NCI-H774 (cell line): ENCODE measurements at places on chromosomes 2 and 18.

DNA sequence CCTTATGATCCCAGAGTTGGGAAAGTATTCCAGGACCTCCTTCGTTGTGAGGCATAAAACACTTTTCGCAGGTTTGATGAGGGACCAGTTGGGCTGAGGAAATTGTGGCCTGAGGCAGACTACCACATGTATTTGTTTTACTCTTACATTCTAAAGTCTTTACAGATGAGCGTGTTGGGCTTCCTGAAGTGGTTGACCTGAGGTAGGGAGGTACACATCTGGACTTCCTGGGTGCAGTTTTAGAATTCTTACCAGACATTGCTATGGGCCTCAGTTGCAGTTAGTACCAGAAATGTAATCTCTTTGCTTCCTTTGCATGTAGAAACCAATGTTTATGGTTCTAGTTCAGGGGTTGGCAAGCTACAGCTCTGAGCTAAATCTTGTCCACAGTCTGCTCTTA is 48.7 kb downstream of the COA5 start:
- DNase-seq, result no peak

GRCh38 chr2:19033240-19033639 is 325.2 kb downstream of the OSR1 start:
- no peak for DNase-seq

GRCh38 chr2:239092571-239093294 is 244.8 kb downstream of the TWIST2 start:
- no peak for DNase-seq

- DNase-seq, result no peak
Measured at GRCh38 chr2:32564417-32565035, 63.3 kb upstream of the TTC27 start.
